CD4-positive, alpha-beta T cell treated with Interleukin-4 for 1 hour (primary cell): ENCODE measurements at places on chromosomes 7 and 10.

GRCh38 chr10:110073896-110074295, 66.1 kb downstream of the ADD3 start:
- no peak for DNase-seq

DNA sequence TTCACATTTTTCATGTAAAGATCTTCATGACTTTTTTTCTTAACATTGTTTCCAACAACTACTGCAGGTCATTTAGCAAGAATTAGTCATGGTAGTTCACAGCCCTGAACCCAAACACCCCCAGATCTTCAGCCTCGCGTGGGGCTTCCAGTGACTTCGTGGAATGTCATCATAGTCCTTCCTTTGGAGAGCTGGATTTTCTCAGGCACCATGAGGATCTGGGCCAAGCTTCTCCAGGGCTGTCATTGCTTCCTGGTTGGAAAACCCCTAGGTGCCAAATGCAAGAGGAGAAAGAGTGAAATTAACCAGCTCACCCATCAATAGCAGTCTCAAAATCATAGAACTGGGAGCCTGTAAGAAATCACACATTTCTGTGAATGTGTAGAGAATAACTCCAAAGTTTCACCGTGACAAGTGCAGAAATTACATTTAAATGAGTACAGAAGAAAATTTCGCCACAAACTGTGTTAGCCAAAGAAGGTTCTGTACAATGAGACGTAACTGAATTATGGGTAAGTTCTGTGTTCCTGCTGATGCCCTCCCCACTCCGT, 175.4 kb downstream of the CELF2 start:
- no peak for DNase-seq

GRCh38 chr10:14562218-14563075, 212.2 kb downstream of the FAM107B start:
- DNase-seq = no peak

DNA sequence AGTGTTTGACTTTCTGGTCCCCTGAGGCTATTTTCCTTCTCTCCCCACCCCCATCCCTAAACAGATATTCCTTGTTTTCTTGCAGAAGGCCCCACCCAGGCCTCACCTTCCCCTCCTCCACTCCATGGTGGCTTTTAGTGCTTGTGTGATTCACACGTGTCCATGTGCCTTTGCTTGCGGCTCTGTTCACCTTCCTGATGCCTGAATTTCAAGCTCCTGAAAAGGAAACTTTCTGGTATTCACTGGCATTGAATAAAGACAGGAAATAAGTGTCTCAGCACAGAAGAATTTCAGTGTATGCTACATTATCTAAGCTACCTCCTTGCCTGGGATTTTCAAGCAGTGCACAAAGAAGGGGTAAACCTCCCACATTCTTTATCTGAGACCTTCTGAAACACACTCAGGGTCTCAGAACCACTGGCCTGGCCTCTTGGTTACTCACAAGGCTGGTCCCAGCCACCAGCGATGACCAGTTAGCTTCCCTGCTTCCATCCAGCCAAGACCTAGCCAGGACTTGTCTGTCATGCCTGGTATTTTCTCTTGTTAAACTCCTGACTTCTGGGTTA, 17.2 kb upstream of the UBE2H start:
- DNase-seq = no peak

GRCh38 chr7:74505471-74506324, 52.0 kb downstream of the GTF2IRD1 start:
- no peak for DNase-seq

DNA sequence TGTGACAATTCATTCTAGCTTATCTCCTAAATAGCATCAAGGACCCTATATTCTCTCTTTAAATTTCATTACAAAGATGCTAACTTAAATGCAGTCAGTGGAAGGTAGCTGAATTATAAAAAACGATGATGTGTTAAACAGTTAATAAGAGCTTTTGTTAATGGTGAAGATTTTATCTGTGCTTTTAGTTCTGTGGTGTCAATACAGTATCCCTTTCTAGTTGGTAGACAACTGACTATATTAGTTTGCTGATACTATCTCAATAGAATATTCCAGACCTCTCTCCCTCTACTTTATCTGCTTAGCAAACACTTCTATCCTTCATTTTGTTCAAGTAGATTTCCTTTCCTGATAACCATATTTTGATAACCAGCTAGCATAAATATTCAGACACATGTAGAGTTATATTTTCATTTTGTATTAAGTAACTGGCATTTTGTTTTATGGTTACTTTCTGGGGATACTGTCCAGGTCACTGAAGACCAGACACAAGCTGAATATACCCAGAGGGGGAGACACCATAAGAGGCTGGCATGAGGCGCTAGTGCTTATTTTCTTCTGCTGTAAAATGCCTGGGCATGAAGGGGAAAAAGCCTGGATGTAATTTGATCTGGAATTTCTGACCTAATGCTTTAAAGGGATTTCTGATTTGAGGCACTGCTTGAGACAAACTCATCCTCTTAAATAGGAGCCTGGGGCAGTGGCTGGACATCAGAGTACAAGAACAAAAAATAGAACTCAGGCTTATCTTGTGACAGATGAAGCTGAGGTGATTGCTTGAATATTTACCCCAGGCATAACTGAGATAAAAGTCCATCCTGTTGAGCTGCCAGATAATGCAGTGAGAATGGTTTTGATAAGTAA, 197.5 kb downstream of the MALRD1 start:
- no peak for DNase-seq

DNA sequence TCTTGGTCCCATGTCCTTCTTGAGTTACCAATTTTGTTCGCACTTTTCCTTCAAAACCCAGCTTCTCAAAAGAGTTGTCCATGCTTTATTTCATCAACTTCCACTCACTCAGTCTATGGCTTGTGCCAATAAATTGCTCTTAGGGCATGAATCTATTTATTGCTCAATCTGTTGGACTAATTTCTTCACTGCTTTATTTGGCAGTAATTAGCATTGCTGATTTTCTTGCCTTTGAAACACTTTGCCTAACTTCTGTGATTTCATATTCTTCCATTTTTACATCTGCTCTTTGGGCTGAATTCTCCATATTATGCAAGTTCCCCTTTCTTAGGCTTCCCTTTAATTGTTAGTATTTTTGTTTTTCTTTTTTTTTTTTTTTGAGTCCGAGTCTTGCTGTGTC, 16.8 kb downstream of the DLD start:
- no peak for DNase-seq

DNA sequence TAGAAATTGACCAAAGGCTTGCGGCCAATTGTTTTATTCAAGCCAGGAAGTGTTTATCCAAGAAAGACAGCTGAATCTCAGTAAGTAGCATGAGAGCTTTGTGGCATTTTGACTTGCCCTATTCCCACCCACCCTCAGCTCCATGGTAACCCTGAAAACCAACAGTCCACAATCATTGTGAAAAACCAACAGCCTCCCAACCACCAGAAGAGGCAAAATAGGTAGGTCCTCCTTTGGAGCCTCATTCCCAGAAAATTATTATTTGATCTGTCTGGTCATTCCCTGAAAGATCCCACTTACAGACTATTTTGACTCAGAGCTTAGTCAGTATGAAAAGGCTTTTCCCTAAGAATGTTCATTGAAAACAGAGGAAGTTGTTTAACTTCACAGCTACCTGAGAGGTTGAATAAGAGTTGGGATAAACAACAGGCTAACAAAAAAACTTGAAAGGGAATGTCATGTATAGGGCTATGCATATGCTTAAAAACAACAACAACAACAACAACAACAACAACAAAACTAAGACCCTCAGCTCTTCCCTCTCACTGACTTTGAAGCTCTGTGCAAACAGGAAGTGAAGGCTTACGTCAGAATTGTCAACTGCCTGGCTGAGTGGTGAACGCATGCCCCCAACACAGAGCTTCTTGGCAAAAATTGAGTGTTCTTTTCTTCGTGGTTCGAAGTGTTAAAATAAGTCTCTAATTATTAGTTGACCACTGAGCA, 11.2 kb downstream of the KPNA7 start:
- no peak for DNase-seq

GRCh38 chr7:142389544-142389943, 131.7 kb upstream of the PRSS58 start:
- DNase-seq = no peak

GRCh38 chr10:29411666-29412315, 122.9 kb downstream of the LYZL1 start:
- no peak for DNase-seq

GRCh38 chr7:87107949-87108776, 44.1 kb upstream of the DMTF1 start:
- no peak for DNase-seq

DNA sequence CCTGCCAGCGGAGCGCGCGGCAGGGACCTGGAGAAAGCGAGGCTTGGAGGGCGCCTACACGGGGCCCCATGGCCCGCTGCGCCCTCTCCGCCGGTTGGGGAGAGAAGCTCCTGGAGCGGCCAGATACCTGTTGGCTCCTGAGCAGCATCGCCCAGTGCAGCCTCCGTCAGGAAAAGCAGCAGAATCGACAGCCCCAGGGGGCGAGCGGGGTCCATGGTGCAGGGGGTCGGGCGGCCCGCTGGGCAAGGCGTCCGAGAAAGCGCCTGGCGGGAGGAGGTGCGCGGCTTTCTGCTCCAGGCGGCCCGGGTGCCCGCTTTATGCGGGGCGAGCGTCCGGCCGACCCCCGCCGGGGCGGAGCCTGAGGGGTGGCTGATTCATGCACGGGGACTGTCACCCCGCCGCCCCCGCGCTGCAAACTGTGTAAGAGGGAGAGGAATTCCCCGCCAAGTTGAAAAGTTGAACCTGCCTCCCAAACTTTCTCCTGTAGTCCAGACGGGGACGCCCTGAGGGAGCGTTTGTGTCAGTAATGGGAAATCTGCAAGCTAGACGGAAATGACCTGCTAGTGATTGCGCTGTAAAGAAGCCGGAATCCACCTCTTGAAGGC, at the start of gene TFPI2:
TSS of gene TFPI2 (minus strand) at position 290 of the 605 bp plus-strand sequence. CDS start at position 215, 75 bp downstream.
- DNase-seq = no peak

- DNase-seq = peak; percentile 22
Measured at GRCh38 chr10:102775935-102776669, 32.4 kb downstream of the WBP1L start.

DNA sequence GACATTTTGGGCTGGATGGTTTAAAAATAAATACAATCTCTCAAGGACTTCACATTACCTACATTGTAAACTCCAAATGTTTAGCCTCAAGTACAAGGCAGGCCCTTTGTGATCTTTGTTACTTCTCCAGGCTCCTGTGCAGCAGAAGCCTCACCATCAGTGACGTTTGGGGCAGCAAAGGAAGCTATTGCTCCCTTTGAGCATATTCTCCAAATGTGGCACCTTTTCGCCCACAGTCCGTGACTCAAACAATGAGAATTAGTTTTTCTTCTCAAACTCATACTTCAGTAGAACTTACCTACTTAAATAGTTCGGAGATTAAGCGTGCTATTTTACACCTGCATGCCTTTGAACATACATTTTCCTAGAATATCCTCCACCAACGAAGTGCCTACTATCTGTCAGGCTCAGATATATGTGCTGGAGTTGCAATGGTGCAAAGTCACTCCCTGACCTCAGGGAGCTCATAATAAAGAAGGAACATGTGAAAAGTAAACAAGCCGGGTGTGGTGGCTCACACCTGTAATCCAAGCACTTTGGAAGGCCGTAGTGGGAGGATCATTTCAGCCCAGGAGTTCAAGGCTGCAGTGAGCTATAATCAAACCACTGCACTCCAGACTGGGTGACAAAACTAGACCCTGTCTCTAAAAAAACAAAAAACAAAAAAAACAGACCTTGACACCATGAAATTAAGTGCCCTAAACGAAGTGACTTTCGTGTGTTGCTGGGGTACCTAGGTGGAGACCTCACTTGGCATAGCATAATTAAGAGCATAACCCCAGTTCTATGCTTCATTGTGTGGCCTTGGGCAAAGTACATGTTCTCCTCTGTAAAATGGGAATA, 1.2 kb upstream of the ABCF2 start:
- DNase-seq = no peak

- DNase-seq = no peak
Measured at GRCh38 chr10:97314671-97315070, 4.4 kb upstream of the FRAT1 start.

DNA sequence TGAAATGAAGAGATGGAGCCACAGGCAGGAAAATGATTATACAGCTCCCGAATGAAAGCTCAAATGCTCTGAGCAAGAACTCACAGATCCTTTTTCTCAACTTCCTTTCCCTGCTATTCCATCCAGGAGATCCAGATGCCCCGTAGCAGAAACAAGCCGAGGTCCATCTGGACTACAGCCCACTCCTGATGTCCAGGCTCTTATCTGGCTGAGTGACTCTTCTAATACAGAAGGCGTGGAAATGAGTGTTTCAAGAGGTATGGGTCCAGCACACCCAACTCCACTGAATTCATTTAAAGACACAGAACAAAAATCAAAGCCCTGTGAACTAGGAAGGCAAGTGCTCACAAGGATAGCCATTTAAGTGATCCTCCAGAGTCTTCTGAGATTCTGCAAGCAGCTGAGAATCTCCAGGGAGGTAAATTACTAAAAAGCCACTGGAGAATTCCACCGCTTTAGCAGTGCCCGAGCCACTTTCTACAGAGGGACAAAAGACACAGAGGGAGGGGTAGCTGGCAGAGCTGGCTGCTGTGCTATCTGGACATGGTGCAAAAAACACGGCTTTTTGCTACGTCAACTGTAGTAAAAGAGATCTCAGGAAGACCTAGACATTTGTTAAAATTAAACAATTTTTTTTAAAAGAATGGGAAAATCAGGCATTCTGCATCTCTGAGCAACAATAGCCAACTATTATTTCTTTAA, 24.5 kb downstream of the FAM171A1 start:
- no peak for DNase-seq

DNA sequence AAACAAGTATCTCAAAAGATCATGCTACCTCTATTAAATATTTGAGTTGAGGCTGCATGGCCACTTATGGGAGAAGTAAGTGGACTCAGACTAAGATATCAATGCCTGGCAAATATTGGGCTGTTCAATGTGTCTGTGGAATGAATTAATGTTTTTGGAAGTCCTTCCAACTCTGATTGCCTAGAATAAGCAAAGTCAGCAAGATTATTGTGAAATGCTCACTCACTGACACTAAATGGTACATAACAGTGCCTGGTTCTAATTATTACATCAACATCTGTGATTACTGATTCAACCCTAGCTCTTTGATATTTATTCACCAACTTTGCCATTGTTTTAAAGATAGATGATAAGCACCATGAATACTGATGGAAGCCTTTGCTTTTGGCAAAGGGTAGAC, 45.5 kb upstream of the HDAC9 start:
- no peak for DNase-seq

DNA sequence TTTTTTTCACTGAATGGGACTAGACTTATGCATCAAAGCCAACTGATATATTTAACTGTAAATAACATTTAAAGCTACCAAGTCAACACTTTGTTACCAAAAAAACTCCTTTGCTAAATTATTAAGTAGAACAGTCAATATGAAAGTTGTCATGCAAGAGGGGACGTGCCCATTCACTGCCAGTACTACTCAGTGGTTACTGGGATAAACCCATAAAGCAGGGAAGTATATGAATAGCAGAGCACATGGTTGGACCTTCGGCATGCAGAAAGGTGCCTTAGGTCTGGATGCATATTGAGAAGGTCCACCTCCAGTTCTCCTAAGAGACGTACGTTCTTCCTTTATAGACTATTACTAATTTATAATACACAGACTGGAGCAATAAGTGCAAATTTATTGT, 120.1 kb downstream of the SVOPL start:
- DNase-seq = no peak
